GF-D8 (cell line): ENCODE measurements at places on chromosomes 6 and 20.

DNA sequence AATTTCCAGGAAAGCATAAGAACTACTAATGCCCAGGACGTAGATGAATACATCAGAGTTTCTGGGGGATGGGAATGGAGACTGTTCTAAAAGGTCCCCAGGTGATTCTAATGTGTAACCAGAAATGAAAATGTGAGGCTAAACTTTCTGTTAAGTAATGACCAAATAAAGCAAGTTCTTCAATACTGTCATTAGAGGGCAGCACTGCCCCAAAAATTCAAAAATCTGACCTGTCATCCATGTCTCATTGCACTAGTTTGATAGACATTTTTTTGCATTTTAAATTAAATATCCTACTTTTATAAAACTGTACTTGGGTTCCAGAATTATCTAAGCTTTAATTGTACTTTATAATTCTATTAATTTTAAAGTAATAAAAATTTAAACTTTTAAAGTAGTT is 94.9 kb downstream of the RFX6 start:
- no peak for DNase-seq

DNA sequence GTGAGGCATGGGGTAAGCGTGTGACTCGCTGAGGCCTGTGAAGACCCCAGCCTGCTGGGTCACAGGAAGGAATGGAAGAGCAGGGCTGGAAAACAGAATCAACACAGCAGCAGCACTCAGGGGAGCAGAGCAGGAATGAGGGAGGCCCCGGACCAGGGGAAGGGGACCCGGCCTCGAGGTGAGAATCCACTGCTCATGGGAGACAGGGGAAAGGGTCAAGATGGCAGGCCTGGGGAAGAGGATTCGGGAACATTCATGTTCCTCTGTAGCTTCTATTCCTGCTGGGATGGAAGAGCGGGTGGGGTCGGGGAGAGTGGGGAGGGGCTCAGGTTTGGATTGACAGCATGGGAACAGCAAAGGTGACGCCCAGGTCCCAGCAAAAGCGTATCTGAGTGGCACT is 59.4 kb downstream of the NPEPL1 start:
- DNase-seq, result no peak

DNA sequence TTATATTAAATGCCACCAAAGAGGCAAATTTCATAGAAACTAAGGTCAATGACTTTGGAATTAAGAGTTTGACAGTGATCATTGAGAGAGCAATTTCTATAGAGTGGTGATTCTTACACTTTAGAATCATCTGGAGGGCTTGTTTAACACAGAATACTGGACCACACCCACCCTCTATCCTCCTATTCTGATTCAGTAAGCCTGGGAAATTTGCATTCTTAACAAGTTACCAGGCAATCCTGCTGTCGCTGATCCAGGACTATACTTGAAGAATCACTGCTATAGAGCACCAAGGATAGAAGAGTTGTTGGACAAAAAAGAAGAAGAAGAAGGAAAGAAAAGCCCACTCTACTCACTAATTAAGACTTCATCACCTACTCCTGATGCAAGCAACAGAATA is 21.3 kb upstream of the TBX18 start:
- no peak for DNase-seq

- DNase-seq, result no peak
Observed at GRCh38 chr6:100267721-100268123, 197.0 kb downstream of the SIM1 start.

DNA sequence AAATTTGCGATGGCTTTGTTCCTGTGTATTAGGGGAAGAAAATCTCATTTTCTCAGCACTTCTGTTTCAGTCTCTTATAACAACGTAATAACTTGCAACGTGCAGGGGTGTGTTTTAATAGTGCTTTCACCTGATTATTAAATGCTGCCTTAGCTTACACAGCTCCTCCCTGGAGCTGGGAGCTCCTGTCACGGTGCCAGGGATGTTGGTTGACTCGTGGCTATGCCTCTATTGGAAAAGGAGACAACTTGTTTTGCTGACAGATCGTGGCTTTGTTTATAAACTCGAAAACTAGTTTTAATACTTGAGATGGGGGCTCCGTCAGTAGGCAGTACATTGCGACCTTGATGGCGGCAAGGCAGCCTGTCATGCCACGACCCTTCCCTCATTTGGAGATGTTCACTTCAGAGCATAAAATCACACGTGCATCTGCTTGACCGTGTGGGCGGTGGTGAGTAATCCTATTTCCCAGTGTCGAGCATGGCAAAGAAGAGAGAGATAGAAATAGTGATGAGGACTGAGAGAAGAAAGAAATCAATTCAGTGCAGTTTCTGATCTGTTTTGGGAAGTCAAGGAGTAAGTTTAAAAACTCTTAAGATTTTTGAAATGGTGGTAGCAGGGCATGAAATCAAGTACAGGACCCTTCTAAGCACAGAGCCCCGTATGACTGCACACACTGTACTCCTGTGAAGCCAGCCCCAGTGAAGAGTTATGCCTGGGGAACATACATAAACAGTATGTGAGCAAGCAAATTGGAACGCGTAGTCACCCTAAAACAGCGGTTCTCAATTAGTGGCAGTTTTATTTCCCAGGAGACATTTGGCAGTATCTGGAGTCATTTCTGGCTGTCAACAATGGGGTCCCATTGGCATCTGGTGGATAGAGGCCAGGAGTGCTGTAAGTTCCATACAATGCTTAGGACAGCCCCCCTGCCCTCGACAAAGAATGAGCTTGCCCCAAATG is 147.2 kb downstream of the DOK5 start:
- no peak for DNase-seq

DNA sequence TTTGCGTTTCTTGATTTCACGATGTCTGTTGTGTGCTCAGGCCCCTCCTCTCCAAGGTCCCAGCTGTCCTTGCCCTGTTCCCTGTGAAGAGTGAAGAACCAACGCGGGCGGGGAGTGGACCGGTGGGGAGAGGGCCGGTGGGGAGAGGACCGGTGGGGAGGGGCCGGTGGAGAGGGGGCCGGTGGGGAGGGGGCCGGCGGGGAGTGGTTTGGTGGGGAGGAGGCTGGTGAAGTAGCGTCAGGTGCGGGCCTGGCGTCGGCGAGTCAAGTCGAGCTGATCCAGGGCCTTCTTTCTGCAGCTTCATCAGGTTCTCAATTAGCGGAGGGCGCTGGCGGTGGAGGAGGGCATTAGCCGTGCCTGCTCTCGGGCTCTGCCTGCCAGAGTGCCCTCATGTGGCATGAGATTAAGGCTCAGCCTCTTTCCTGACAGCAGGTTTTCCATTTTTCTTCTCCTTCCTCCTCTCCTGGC is 21.2 kb upstream of the BHLHE23 start:
- no peak for DNase-seq
